ENCODE measurements at places on chromosomes 7 and 10. TPM values are rescaled to one million over a fixed set of nuclear protein-coding genes. Genes with fewer than 3 reads are reported as not detected.
A peak's percentile ranks its signal among the peaks of the same experiment; 100 is the strongest.

DNA sequence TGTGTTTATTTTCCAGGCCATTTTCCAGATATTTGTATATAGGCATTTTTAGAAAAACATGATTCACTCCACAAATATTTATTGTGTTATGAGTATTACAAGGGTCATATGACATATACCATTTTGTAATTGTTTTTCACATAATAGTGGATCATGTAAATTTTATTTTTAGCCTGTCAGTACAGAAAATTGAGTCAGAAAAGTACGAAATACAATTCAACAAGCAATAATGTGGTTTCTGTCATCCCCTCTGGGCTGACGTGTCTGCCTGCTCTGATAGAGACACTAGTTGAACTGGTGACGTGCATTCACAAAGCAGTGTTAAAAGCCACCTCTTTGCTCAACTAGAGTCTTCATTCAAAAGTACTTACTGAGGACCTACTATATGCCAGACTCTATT is 97.9 kb upstream of the STEAP1B start:
- no peak overlapping the region for H3K4me3 ChIP-seq
- DNase-seq: no peak

LZTS2 gene
- 69.9 TPM for total RNA-seq

GRCh38 chr7:110105307-110105706 is 985.6 kb upstream of the LRRN3 start:
- H3K36me3 ChIP-seq: no peaks in the 10 kb centered on the region
- H3K4me3 ChIP-seq: no peak overlapping the region
- no peak for DNase-seq
- no peaks in the 10 kb centered on the region for H3K27me3 ChIP-seq
- no peak overlapping the region for H3K27ac ChIP-seq

WDR86 gene
- not detected for total RNA-seq

DNA sequence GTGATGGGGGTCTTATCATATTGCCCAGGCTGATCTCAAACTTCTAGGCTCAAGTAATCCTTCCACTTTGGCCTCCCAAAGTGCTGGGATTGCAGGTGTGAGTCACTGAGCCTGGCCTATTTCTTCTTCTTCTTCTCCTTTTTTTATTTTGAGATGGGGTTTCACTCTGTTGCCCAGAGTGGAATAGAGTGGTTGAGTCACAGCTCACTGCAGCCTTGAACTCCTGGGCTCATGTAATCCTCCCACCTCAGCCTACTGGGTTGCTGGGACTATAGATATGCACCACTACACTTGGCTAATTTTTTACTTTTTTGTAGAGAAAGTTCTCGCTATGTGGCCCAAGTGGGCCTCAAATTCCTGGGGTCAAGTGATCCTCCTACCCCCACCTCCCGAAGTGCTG is 124.3 kb downstream of the SKIDA1 start:
- H3K36me3 ChIP-seq: no peaks in the 10 kb centered on the region
- no peaks in the 10 kb centered on the region for H3K27me3 ChIP-seq
- H3K27ac ChIP-seq: no peak overlapping the region
- peaks cover 34% of the 10 kb centered on the region for H3K4me1 ChIP-seq
- H3K4me3 ChIP-seq: no peak overlapping the region

LIPK gene
- total RNA-seq: not detected

CPED1 gene
- total RNA-seq: 3.4 TPM

ZNF239 gene
- total RNA-seq: 3.7 TPM

- no peak for DNase-seq
- H3K27me3 ChIP-seq: peaks cover 10% of the 10 kb centered on the region
- peaks cover 19% of the 10 kb centered on the region for H3K4me1 ChIP-seq
- H3K36me3 ChIP-seq: no peaks in the 10 kb centered on the region
- peak overlapping the region; percentile 87 for H3K27ac ChIP-seq
Measured at GRCh38 chr10:117609796-117610170, 67.2 kb downstream of the EMX2 start.

DNA sequence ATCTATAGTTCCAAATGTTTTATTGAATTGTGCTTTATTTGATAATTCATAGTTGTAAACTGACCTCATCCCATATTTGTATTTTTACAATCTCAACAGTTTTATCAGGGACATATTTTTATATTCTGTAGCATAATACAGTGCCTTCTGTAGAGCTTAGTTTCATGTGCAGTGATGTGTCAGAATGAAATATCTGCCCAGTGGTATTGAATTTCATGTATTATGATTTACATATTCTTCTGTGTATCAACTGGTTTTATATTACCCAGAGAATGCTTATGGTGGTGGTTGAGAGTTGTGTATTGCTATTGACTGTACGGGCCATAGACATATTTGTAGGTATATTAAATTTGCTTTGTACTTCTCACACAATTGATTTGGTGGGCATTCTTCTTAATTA is 89.9 kb downstream of the KAT6B start:
- peaks cover 12% of the 10 kb centered on the region for H3K4me1 ChIP-seq
- H3K27me3 ChIP-seq: no peaks in the 10 kb centered on the region
- no peak overlapping the region for H3K4me3 ChIP-seq
- H3K36me3 ChIP-seq: peaks cover 5% of the 10 kb centered on the region

GCC1 gene
- total RNA-seq: 20.7 TPM

NPFFR1 gene
- not detected for total RNA-seq

DNA sequence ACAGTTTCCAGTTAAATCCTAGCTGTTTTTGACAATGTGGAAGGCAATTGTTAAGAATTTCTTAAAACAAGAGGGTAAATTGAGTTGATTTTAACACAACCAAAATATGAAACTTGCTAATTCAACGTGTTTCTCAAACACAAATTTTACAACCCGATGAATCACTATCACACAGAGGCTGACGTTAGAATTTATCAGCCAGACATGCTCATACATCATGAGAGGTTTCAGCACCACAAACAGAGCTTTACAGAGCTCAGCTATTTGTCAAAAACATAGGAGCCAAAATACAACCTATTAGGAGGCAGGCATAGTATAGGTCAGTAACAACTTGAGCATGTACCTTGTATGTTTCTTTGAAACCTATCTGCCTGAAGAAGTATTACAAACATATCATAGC is 36.1 kb downstream of the LRRN3 start:
- H3K36me3 ChIP-seq: no peaks in the 10 kb centered on the region
- no peak overlapping the region for H3K27ac ChIP-seq
- H3K4me1 ChIP-seq: no peaks in the 10 kb centered on the region
- no peaks in the 10 kb centered on the region for H3K27me3 ChIP-seq

DNA sequence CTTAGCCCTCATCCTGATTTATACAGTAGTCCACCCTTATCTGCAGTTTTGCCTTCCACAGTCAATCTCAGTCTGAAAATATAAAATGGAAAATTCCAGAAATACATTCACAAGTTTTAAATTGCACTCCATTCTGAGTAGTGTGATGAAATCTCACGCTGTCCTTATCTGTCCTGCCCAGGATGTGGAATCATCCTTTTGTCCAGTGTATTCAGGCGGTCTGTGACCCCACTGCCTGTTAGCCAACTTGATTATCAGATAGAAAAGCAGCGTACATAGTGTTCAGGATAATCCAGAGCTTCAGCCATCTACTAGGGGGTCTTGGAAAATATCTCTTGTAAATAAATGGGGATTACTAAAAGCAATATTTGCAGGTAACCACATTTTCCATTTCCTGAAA is 146.3 kb downstream of the MALRD1 start:
- no peaks in the 10 kb centered on the region for H3K36me3 ChIP-seq
- H3K27ac ChIP-seq: no peak overlapping the region
- no peak for DNase-seq
- no peaks in the 10 kb centered on the region for H3K27me3 ChIP-seq
- H3K4me3 ChIP-seq: no peak overlapping the region

DNA sequence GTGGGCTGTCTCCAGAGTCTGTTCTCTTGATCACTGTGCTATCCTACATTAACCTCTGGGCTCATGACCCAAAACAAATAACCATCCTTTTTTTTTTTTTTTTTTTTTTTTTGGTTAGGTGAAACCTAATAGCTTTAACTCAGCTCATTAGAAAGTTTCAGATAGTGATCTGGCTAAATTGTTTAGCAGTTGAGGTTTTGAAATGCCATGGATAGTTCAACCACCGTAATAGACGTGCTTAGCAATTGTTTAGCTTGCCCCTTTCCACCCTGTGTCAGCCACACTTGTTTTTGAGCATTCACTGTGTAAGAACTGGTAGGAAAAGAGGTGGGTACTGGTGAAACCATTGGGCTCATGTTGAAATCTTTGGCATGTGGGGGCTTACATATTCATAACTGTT is 3.8 kb downstream of the PLCE1 start:
- H3K27ac ChIP-seq: no peak overlapping the region
- H3K4me1 ChIP-seq: peaks cover 28% of the 10 kb centered on the region
- no peak overlapping the region for H3K4me3 ChIP-seq
- H3K27me3 ChIP-seq: no peaks in the 10 kb centered on the region

NPTX2 gene
- 5.1 TPM for total RNA-seq

- peaks cover 3% of the 10 kb centered on the region for H3K27me3 ChIP-seq
- no peak overlapping the region for H3K27ac ChIP-seq
- no peak overlapping the region for H3K4me3 ChIP-seq
- peak; percentile 82 for DNase-seq
Measured at GRCh38 chr10:132846631-132847415, 60.9 kb upstream of the NKX6-2 start.

GRCh38 chr7:111840528-111840927 is 278.2 kb upstream of the IMMP2L start:
- peaks cover 50% of the 10 kb centered on the region for H3K36me3 ChIP-seq
- no peak overlapping the region for H3K4me3 ChIP-seq
- no peak for DNase-seq
- H3K4me1 ChIP-seq: peaks cover 10% of the 10 kb centered on the region
- no peak overlapping the region for H3K27ac ChIP-seq
- no peaks in the 10 kb centered on the region for H3K27me3 ChIP-seq

SPOCK2 gene
- total RNA-seq: 0.54 TPM

DNAJC12 gene
- total RNA-seq: 12.0 TPM

OR13A1 gene
- total RNA-seq: not detected

GRCh38 chr7:83359108-83359507 is 196.4 kb upstream of the PCLO start:
- no peaks in the 10 kb centered on the region for H3K27me3 ChIP-seq
- no peak for DNase-seq
- no peak overlapping the region for H3K27ac ChIP-seq
- H3K36me3 ChIP-seq: no peaks in the 10 kb centered on the region
- H3K4me3 ChIP-seq: no peak overlapping the region

DNA sequence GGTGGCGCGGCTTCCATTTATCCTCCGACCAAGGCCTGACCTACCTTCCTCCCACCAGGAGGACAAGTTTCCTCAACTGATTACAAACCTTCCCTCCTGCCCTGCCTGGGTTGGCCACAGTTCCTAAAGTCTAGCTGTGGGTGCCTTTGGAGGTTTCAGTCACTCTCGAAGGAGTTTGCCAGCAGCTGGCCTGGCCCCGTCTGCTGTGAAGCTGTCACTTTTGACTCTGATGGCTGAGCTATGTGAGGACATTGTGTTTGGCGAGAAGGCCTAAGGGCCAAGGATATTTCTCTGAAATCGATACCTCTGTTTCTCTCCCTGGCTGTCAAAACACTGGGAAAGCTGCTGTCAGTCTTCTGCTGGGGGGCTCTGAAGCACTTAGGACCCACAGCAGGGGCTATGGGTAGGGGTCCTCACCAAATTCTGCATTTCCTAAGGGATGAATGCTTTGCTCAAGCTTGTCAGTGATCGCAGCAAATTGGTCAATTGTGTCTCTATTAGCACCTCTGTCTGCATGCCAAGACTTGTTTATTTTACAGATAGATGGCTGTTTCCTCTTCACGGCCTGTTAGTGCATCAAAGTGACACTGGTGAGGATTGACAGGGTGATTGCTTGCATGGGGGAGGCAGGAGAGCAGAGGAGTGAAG is 31.9 kb upstream of the SAMD8 start:
- no peak for DNase-seq
- no peaks in the 10 kb centered on the region for H3K27me3 ChIP-seq
- H3K4me3 ChIP-seq: no peak overlapping the region
- peaks cover 11% of the 10 kb centered on the region for H3K4me1 ChIP-seq
- no peaks in the 10 kb centered on the region for H3K36me3 ChIP-seq

GRCh38 chr7:80583901-80584300 is 54.5 kb upstream of the CD36 start:
- no peaks in the 10 kb centered on the region for H3K36me3 ChIP-seq
- H3K4me1 ChIP-seq: peaks cover 10% of the 10 kb centered on the region
- H3K4me3 ChIP-seq: no peak overlapping the region
- DNase-seq: no peak
- no peak overlapping the region for H3K27ac ChIP-seq

ASB15 gene
- not detected for total RNA-seq

GRCh38 chr10:11639849-11640764 is 28.7 kb upstream of the USP6NL start:
- no peaks in the 10 kb centered on the region for H3K36me3 ChIP-seq
- H3K27me3 ChIP-seq: peaks cover 38% of the 10 kb centered on the region
- no peak overlapping the region for H3K27ac ChIP-seq
- no peak overlapping the region for H3K4me3 ChIP-seq
- DNase-seq: no peak
- no peaks in the 10 kb centered on the region for H3K4me1 ChIP-seq

DNA sequence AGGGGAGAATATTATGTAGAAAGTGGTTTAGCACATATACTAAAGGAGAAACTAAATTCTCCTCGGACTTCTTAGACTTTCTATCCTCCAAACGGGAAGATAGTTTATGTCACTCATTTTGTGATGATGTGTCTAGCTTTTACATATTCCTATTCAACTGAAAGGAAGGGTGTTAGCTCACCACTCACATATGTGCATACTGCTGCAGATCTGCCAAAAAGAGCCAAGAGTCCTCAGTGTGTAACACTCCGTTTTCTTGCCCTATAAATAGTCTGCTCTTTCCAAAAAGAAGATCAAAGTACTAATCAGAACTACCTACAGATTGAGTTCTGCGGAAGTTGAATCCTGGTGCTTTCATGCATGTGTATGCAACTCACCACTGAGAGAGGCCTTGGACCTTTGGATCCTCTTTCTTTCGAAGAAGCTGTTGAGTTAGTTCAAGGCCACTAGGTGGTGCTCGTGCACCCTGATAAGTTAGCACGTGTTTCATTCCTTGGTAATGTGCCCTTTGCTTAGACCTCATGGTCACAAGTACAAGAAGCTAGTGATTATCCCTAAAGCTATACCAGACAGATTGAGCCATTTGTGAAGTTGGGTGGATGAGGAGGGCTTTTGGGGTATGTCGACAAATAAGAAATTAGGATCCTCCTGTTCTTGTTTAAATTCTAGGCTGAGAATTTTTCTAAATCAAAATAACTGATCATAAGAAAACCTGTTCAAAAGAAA is 14.1 kb downstream of the YAE1 start:
- H3K27me3 ChIP-seq: no peaks in the 10 kb centered on the region
- peaks cover 2% of the 10 kb centered on the region for H3K4me1 ChIP-seq
- DNase-seq: peak; percentile 88
